ENCODE measurements at places on chromosomes 11 and 22.

DNA sequence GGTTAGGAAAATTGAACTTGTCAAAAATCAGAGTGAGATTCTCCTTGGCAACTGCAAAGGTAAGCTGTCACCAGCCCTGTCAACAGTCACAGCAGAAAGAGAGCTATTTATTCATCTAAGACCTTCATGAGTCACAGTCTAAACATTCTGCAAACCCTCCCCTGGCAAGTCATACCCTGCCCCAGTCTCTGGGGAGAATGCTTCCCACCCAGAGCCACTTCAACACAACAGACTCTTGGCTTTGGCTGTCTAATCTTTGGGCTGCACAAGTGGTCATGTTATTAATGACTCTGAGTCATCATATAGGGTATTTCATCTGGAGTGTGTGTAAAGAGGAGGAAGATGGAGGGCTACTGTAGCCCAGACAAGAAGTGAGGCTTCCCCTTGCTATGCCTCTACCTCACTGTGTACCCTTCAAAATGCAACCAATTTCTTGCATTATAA, 153.4 kb downstream of the CCDC34 start:
- peak; percentile 77 for DNase-seq

GRCh38 chr11:2312232-2313042, 10.6 kb downstream of the TSPAN32 start:
- no peak for DNase-seq

DNA sequence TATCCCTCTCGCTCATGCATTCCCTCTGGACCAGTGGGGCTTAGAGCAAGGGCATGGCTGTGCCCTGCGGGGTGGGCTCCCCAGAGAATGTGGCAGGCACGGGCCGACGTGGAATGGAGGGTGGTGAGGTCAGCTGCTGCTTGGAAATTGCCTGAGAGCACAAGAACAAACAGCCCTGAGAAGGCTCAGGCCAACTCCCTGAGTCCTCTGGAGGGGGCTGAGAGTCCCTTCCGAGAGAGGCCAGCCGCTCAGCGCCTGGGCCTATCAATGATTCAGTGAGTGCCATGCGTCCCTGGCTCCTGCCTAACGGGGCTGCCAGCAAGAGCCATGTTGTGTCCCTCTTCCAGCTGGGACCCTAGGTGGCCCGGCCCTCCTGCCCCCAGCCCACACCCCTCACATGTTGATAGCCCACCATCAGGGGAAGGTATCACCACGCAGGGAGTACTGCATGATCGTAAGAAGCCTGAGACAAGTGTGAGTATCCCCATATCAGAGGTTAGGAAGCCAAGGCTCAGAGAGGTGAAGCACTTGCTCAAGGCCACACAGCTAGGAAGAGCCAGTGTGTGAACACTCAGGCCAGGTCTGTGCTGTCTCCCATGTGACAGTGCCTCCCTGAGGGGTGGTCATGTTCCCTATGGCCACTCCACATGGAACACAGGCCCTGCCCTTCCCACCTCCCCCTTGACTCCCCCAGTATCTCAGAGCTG, 55.8 kb downstream of the NECTIN1 start:
- DNase-seq, result no peak

DNA sequence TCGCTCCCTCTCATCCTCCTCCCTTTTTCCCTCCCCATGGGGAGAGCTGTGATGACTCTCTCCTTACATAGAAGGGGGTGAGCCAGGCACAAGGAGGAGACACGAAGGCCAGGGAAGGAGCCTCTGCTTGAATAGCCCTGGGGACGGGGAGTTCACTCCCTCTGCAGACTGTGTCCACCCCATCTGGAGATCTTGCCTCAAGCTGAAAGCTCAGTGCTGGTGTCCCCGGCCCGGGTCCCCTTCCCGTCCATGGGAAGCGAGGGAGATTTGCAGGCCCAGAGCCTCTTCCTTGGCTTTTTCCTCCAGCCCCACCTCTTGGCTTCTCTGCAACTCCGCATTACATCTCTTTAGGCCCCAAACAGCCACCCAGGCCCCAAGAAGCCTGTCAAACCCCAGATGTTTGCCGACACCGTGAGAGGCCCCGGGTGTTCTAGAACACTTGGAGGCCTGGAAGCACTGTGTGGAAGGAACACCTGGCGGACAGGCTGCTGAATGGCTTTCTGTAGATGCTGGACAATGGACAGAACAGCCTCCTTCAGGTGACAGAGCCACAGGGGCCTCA, 32.3 kb downstream of the LINC01488 start:
- no peak for DNase-seq

DNA sequence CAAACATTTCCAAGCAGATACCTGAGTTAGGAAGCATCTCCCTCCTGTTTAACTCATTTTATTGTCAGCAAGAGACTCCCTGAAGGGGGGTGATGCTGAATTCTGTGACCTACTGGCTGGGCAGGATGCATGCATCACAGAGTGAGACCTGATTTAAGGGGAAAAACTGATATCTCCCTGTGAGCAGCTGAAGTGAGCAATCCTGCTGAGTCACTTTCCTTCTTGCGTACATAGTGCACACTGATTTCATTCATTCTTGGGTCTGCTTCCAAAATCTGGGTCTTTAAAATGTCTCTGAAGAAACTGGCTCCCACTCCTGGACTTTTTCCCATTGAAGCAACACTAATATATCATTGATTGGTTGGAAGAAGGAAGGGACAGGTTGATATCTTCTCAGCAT, 23.3 kb downstream of the P4HA3 start:
- DNase-seq, result peak; percentile 22

DNA sequence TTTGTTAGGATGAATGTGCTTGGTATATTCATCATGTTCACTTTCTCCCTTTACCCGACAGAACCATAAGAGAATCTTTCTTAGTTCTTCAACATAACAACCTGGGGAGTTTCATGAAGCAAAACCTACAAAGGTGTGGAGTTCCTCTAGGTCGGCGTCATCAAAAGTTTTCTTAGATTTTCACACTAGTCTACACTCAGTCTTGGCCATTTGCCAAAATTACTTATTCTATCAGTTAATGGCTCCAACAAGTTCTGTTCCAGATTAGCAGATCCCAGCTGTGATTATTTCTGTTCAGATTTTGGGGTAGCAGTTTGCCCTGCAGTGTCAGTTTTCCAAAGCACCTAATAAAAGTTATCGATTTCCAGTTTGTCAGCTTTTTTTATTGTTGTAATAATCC, 935.8 kb upstream of the RAG2 start:
- no peak for DNase-seq

DNA sequence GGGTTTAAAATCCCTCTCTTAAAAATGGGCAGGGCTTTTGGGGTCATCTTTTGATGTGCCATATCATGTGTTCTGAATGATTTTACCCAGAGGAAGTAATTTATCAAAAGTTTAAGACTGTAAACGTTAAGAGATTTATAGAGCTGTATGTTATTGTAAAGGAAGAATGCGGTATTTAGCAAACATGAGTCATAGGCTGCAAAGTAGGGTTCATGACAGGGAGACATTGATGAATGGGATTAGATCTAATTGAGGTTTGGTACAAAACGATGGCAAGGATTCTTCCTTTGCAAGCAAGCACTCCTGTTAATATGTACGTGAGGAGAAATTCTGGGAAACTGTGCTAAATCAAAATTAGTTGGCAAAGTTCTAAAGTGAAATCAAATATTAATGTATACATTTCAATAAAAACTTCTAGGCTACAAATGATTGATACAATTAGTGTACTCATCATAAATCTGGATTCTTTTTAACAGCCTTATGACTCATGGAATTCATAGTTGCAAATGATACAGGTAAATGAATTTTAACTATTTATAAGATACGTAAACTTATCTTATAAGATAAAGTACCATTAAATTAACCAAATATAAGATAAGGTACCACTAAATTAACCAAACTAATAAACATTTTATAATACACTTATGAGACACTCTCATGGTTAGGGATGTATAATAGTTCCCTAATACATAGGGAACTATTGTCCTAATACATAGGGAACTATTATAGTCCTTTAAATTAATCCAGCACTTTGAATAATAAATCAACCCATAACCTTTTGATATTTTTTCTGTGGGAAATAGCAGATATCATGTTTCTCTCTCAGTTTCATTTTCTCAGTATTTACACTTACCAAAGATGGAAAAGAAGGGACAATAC, 58.4 kb downstream of the KIF18A start:
- DNase-seq, result no peak

GRCh38 chr11:12585861-12586260, 88.4 kb upstream of the TEAD1 start:
- DNase-seq, result no peak

GRCh38 chr11:129394709-129395108, 19.1 kb downstream of the BARX2 start:
- DNase-seq, result no peak

- DNase-seq, result no peak
These were observed 17.7 kb upstream of the ADORA2A start for GRCh38 chr22:24409707-24410106.

DNA sequence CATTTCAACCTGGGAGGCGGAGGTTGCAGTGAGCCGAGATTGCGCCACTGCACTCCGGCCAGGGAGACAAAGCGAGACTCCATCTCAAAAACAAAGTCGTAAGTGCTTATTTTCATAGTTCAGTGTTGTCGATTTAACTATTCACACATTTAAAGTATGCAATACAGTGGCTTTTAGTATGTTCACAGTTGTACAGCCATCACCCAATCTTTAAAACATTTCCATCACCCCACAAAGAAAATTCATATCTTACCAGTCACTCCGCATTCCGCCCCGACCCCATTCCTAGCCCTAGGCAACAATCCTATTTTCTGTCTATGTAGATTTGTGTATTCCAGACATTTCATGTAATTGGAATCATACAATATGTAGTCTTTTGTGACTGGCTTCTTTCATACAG, 11.9 kb downstream of the IPO7 start:
- DNase-seq, result no peak

DNA sequence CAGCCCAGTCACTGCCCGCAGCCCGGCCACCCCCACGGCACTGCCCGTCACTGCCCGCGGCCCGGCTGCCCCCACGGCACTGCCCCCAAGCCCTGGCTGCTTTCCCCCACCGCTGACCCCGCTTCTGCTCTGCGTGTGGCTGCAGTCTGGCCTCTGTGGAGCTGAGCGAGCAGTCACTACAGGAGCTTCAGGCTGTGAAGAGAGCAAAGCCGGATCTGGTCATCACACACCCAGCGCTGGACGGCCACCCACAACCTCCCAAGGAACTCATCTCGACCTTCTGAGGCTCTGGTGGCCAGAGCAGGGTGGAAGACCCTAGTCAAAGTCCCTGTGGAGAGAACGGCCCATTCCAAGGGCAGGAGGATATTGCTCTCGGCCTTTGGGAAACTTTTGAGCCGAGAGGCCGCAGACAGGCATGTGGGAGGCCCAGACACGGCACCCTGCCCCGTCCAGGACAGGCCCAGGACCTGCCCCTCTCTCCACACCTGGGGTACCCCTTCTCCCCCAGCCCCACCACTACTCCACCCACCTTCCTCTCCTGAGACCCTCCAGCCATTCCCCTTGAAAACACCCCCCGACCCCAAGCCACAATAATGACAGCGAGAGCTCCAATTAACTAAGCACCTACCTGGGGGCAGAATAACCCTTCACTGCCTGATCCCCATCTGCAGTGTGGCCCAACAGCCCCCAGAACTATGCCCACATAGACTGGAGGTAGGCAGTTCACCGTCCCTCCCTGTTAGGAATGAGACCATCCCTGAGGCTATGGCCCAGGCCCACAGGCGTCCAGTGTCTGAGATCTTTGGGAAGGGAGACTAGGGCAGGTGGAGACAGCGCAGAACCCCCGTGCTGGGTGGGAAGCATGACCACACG, 3.7 kb upstream of the PGGHG start:
- DNase-seq, result no peak

GRCh38 chr11:116454020-116454645, 318.7 kb downstream of the BUD13 start:
- no peak for DNase-seq

DNA sequence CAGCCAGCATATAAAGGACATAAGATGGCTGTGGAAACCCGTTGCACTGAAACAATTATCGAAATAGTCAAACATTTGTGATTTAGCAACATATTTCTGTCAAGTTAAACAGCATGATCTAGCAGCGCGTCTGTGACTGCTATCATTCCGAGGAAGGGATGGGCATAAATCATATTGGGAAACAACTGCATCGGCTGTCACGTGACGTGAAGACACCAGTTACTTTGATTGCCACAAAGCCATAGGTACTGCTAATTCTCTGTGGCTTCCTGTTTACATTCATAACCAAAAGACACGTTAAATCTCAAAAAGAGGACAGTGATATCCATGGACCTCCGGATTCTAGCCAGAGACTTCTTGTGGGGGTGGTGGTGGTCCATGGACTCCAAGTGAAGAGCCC, 87.8 kb downstream of the CACNA1I start:
- DNase-seq, result no peak

- no peak for DNase-seq
These were observed 258.9 kb upstream of the ARHGAP20 start for GRCh38 chr11:110971140-110971539.

DNA sequence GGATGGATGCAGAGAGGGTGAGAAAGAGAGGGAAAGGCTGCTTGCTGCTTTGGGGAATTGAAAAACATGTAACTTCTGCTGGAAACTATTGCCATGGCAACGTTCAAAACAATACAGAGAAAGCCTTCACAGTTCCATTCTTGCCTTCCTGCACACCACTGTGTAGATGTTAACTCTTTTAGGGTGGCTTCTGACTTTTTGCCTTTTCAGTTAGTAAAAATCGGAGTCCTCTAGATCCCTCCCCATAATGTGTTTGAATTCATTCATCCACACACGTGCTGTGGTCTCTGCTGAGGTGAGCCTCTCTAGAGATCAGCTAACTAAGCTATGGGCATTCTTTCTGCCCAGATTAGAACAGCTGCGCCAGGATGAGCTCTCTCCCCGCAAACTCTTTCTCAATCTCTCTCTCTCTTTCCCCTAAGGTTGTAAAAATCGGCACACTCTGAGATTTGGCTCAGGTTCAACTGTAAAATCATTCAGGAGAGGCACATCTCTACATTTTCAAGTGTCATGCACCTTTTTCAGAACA, 1178.3 kb downstream of the LRRC4C start:
- DNase-seq, result no peak

- DNase-seq, result no peak
These were observed 41.6 kb downstream of the BDNF start for GRCh38 chr11:27658535-27659236.

DNA sequence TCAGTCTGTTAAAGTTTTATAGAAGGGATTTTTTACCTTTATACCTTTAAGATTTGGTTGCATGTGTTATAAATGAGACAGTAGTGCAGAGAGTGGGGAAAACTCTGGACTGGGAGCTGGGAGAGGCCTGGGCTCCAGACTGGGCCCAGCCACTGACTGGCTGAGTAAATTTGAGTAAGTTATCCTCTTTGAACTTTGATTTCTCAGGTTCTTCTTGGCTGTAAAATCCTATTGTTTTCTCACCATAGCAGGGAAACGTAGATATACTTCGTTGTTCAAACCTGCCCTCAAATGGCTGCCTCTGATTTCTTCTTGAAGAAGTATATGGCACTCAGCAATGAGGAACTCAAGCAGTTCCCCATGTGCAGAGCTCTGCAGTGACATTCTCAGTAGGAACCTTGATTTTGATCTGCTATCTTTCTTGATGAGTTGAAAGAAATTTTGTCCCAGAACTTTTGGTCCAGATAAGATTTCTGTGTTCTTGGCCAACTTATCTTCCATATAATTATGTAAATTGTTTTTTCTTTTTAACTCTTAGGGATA, 8.8 kb downstream of the BMAL1 start:
- DNase-seq, result no peak
